ENCODE measurements at places on chromosomes 2 and 18. TPM values are rescaled to one million over a fixed set of nuclear protein-coding genes. Genes with fewer than 3 reads are reported as not detected.
A peak's percentile ranks its signal among the peaks of the same experiment; 100 is the strongest.

GRCh38 chr2:57523304-57523703, 523.3 kb upstream of the VRK2 start:
- no peak for DNase-seq

DNA sequence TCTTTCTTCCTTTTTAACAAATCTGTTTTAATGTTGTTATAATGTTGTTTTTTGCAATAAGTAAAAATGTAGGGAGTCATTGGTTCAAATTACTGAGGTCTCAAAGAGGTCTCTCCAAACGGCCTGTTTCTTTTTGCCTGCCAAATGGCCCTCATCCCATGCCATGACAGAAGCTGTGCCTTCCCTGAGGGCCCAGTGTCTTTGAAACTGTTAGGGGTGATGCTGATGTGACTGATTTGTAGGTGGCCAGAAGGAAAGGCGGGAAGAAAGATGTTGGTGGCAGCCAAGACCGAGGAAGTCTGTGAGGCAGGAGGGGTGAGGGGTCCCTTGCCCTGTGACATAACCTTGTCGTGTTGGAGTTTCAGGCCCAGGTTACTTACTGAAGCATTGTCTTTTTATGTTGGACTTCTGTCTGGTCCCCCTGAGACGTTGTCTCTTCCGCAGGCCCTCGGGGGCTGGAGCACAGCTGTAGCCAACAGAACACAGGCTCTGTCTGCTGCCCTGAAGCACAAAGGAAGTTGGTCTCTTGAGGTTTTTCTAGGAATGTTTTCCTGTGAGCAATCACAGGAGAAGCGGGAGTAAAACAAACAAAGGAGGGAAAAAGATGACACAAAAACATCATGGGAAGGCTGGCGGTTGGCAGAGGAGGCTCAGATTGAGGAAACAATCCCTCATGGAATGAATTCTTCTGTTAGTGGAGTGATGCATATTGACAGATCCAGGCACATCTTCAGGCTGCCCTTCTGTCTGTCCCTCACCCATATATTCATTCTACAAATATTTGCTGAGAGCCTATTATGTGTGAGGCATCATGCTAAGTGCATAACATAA, 4.9 kb upstream of the ST3GAL5 start:
- no peak for DNase-seq

- peak; percentile 98 for DNase-seq
Observed at GRCh38 chr2:63983986-63984605, 35.1 kb downstream of the VPS54 start.

GRCh38 chr18:22946217-22946616, 13.1 kb downstream of the RBBP8 start:
- DNase-seq, result no peak

DNA sequence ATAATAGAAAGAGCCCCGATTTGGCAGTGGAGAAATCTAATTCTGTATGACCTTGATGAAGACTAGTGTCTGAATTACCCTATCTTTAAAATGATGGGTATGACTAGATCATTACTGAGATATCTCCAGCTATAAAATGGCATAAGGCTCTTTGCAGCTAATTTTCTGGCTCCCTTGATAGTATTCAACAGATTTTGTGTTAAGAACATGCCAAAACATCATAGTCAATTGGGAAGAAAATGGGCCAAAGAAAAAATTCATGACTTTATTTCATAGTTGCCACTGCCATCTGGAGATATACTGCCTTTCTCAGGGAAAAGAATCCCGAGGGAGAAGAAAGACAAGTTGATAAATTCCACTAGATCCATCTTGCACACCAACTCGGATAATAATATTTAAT, 1618.7 kb downstream of the LRP1B start:
- DNase-seq, result no peak

DNA sequence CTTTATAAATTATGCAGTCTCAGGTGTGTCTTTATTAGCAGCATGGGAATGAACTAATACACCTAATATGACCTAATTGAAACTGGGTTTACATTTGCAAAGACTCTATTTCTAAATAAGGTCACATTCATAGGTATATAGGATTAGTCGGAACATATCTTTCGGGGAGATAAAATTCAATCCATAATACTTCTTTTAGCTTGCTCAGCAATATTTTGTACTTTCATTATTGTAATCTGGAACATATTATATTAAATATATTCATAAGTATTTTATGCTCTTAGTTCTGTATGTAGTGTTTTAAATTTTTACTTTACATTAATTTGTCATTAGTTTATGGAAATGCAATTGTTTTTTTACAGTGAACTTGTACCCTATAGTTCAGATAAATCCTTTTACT, 927.7 kb downstream of the CCDC85A start:
- no peak for DNase-seq

- DNase-seq, result no peak
Observed at GRCh38 chr18:13273800-13274199, 55.2 kb downstream of the LDLRAD4 start.

- no peak for DNase-seq
Observed at GRCh38 chr18:63229971-63230370, 89.6 kb downstream of the BCL2 start.

GRCh38 chr2:170966648-170967396, 37.8 kb downstream of the GORASP2 start:
- DNase-seq, result peak; percentile 53

The SLC9A2 gene
- not detected for polyA plus RNA-seq

The SSB gene
- polyA plus RNA-seq, result 109 TPM

The COL3A1 gene
- not detected for polyA plus RNA-seq

The IKZF2 gene
- polyA plus RNA-seq, result 0.18 TPM

Data from HepG2 (cell line).